Astrocyte (in vitro differentiated cells and primary cell): ENCODE measurements at places on chromosomes 7 and 10. TPM values are rescaled to one million over a fixed set of nuclear protein-coding genes. Genes with fewer than 3 reads are reported as not detected.

DNA sequence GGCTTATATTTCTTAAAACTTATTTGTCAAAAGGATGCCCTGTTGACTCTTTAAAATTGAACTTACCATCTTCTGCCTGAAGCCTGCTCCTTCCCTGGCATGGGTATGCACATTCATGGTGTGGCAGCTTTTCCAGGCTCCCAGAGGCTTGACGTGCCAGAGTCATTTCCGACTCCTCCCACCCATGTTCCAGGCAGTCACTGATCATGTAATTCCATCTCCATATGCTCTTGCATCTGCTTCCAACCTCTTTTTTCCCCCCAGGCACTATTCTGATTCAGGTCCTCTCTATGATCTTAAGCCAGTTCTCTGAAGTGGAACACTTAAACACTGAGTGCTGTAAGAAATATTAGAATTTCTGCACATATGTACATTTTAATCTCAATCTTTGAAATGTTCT lies 82.2 kb downstream of the CFAP58 start:
- DNase-seq: no peak

- DNase-seq: no peak
Observed at GRCh38 chr10:13847201-13847631, 260.5 kb downstream of the PRPF18 start.

GRCh38 chr10:1683649-1684048 lies 53.7 kb downstream of the ADARB2 start:
- DNase-seq: no peak

Gene AEBP1
- total RNA-seq: 65.0 and 102 TPM in 2 replicates

Gene A1CF
- not detected in 2 replicates for total RNA-seq
